ENCODE measurements at places on chromosomes 12 and 14.

GRCh38 chr12:121861636-121862254, 3.1 kb upstream of the HPD start:
- no peak overlapping the region for H3K4me3 ChIP-seq
- H3K27ac ChIP-seq, result no peak overlapping the region
- no peaks in the 10 kb centered on the region for H3K27me3 ChIP-seq
- no peak for DNase-seq
- H3K36me3 ChIP-seq, result no peaks in the 10 kb centered on the region
- peaks cover 9% of the 10 kb centered on the region for H3K4me1 ChIP-seq

GRCh38 chr14:103142721-103143302, 19.6 kb downstream of the TNFAIP2 start:
- no peak overlapping the region for H3K4me3 ChIP-seq
- no peak for DNase-seq
- H3K27me3 ChIP-seq, result no peaks in the 10 kb centered on the region
- no peaks in the 10 kb centered on the region for H3K36me3 ChIP-seq
- H3K4me1 ChIP-seq, result peaks cover 7% of the 10 kb centered on the region

DNA sequence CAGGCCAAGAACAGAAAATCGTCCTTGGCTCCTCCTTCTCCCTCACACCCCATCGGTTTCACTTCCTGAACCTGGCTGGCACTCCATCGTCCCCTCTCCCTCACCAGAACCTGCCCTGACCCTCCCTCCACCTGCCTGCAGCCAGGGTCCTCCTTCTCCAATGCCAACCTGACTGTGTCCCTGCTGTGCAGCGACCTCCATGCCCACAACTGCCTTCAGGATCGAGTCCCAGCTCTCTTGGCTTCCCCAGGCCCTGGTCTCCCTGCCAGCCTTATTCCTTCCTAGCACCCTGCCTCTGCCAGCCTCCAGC, 19.8 kb downstream of the HVCN1 start:
- H3K4me3 ChIP-seq, result no peak overlapping the region
- no peaks in the 10 kb centered on the region for H3K4me1 ChIP-seq
- no peak for DNase-seq
- no peak overlapping the region for H3K27ac ChIP-seq
- no peaks in the 10 kb centered on the region for H3K36me3 ChIP-seq

DNA sequence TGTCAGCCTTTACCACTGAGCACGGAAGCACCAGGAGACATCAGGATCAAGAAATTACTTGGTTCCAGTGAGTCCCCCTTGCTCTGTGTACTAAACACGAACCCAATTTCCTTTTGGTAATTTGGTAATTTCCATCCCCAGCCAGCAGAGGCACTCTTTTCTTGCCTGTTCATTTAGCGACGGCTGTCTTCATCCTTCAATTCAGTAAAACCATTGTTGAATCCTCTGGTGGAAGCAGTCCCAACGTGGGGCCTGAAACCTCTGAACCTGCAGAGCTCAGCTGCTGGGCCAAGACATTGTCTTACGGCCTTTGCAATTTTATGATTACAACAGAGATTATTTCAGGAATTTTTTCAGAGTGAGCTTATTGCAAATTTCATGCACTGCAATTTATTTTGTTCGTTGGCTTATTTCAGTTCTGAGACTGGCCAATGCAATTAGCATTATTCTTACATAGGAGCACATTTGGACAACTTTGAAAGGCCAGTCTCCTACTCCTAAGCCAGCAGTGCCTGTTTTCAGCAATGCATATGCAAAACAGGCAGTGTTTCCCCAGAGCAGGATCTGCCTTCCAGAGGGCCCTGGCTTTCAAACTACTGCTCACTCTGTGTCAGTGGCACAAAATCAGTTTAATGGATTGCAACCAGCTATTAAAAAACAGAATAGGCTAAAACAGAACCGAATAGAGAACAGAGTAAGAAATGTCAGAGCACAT, 372.9 kb upstream of the TMEM132C start:
- no peaks in the 10 kb centered on the region for H3K4me1 ChIP-seq
- no peaks in the 10 kb centered on the region for H3K36me3 ChIP-seq
- H3K27ac ChIP-seq, result no peak overlapping the region
- H3K27me3 ChIP-seq, result no peaks in the 10 kb centered on the region
- H3K4me3 ChIP-seq, result no peak overlapping the region
